ENCODE measurements at places on chromosomes 5 and 9.

DNA sequence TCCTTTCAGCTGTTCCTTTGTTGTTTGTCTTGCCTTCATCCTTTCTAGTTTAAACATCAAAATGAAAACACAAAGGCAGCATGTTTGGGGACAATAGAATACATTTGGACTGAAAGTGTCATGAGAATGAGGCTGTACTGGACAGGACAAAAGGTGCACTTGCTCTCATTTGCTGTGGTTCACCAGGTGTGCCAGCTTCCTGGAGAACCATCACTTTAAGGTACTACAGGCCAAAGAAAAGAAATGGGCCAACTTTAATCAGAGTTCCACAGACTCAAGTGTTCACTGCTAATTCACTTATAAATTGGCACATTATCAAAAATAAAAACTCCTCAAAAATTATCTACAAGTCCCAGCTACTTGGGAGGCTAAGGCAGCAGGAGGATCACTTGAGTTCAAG, 53.8 kb downstream of the ABHD17B start:
- no peak for DNase-seq

GRCh38 chr9:26171691-26172090, 493.4 kb upstream of the TUSC1 start:
- no peak for DNase-seq

DNA sequence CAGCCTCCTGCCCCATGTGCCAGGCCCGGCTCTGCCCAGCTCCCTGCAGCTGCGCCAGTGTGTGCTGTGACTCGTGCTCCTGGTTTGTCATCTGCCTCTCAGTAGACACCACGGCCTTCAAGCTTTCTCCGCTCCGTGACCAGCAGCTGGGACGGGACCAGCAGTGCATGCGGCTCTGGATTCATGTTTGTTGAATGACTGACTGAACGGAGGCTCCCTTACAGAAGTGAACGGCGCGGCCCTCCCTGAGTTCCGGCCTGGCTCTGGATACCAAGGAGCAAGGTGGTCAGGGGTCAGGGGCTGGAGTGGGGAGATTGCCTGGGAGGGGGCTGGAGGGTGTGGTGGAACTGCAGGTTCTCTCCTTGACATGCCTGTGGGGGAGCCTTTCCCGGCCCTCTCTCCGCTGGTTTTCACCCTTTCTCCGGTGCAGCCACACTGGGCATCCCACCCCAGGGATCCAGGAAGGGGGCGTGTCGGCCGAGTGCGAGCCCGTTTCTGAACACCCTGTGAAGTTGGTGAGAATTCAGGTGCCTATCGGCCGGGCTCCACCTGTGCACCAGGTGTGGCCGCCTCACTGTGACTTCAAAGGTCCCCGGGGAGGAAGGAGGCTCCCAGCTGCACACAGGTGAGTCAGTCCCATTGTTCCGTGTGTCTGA, 11.1 kb upstream of the CEP72 start:
- DNase-seq, result no peak

DNA sequence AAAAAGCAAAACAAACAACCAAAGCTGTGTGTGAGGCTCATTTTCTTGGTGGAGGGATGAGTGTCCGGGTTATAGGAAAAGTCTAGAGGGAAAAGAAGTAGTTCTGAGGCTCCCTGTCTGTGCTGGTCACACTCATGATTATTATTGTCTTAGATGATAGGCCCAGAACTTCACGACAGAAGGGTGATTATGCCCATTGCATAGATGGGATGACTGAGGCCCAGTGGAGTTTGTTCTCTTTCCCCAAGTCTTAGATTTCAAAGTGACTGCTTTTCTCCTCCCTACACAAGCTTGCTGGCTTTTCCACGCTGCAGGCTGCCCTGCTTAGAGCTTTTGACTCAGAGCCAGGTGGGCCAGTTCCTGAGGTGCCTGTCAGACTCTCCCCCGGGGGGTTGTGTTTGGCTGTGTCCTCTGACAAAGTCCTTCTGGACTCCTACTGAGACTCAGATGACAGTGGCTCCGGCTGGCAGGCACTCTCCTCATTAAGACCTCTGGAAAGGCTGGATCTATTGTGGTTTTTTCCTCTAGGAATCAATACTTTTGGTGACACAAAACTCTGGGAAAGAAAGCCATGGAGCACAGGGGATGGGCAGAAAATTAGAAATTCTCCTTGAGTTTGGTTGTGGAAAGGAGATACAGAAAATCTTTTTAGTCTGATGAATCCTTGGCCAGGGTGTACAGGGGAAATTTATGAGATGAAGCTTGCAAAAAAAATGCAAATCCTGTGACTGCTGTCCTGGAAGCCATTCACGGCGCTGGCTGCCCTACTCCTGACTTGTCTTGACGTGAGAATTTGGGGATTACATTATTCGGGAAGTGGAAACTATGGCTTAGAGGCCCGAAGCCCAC, 120.9 kb downstream of the NSG2 start:
- no peak for DNase-seq

DNA sequence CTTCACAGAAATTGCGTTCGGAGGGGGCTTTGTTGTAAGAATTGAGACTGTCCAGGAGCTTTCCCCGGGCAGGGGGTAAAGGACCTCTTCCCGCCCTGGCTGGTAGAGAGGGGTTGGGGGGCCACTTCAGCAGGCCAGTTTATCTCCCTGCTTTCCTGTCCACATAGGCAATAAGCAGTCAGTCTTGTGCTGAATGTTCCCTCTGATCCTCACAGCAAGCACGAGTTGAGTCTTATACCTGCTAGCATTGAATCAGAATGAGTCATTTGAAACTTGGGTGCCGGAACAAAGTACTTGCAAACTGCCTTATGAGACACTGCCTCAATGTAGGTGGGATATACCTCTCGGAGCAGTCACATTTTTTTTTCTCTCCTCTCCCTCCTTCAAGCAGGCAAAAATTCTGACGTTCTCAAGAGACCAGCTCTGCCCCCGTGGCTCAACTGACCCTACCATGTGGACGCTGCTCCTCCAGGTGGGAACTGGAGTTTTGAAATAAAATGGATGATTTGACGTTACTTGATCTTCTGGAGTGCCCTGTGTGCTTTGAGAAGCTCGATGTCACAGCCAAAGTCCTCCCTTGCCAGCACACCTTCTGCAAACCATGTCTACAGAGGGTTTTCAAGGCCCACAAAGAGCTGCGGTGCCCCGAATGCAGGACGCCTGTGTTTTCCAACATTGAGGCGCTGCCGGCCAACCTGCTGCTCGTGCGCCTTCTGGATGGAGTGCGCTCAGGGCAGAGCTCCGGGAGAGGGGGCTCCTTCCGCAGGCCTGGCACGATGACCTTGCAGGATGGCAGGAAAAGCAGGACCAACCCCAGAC, 1.3 kb downstream of the SH3RF2 start:
- peak; percentile 5 for DNase-seq

GRCh38 chr5:37207802-37208201, 41.4 kb downstream of the CPLANE1 start:
- no peak for DNase-seq

DNA sequence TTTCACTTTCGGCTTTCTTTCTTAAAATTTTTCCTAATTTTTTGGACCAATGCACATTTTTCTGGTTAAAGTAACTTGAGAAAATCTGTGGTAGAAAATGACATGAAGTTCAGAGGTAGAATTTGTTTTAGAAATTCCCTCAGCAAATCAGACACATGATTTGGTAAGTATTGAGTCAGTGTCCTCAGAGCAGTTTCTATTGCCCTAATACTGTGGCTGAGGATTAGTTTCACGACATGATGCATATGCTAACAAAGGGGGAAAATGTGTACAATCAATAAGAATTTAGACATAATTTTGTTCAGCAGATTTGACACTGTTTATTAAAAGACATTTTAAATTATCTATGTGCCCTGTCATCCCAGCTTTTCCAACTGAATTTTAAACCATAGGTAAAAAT, 56.2 kb upstream of the GCNT4 start:
- no peak for DNase-seq

- DNase-seq, result no peak
Measured at GRCh38 chr9:94482110-94482509, 72.8 kb upstream of the PCAT7 start.
